ENCODE measurements at places on chromosomes 2 and 18. TPM values are rescaled to one million over a fixed set of nuclear protein-coding genes. Genes with fewer than 3 reads are reported as not detected.

DNA sequence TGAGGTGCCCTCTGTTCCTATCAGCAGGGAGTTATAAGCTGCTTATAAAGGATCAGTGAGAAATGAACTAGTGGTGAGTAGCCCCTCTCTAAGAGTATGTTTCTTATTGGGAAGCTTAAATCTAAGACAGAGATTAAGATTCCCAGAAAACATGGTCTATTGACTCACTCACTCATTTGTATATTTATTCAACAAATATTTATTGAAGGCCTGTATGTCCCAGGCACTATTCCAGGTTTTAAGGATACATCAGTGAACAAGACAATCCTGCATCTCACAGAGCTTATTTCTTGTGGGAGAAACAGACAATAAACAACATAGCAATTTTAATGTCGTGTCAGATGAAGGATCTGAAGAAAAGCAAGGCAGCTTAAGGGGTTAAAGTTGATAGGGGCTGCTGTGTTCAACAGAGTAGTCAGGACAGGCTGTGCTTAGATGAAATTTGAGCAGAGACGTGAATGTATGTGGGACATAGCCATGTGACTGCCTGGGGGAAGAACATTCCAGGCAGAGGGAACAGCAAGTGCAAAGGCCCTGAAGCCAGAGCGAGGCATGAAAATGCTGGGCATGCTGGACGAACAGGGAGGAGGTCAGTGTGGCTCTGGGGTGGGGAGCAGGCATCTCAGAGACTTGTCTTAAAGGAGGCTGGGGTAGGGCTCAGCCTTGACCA lies 14.8 kb upstream of the PSD4 start:
- DNase-seq: no peak

- DNase-seq: no peak
Observed at GRCh38 chr2:191078165-191078867, 64.3 kb upstream of the STAT1 start.

GRCh38 chr2:18566145-18566769 lies 5.8 kb upstream of the RDH14 start:
- no peak for DNase-seq

DNA sequence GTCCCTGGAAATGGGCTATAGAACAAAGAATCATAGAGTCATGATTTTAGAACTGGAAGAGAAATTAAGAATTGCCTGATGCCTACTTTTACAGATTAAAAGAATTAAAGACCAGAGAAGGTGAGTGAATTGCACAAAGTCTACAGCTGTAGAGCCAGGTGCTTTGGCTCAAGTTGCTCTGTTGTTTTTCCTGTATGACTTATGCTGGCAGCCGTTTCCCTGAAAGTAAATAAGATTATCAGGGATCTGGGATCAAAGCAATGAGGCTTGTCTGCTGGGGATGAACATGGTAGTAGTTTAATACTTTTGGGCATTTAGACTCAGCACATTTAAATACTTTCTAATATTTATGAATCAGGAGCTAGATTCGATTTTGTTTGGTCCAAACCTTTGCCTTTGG lies 166.9 kb downstream of the PRPF40A start:
- no peak for DNase-seq

- DNase-seq: no peak
Observed at GRCh38 chr2:53939656-53940055, 31.1 kb downstream of the PSME4 start.

The MCFD2 gene
- 43.6 TPM for total RNA-seq

GRCh38 chr2:121284463-121285449 lies at the start of gene TFCP2L1:
Gene TFCP2L1, minus strand, starts transcription at chr2:121285202. Its CDS starts 93 bp downstream, at chr2:121285109.
- peak; percentile 20 for DNase-seq

DNA sequence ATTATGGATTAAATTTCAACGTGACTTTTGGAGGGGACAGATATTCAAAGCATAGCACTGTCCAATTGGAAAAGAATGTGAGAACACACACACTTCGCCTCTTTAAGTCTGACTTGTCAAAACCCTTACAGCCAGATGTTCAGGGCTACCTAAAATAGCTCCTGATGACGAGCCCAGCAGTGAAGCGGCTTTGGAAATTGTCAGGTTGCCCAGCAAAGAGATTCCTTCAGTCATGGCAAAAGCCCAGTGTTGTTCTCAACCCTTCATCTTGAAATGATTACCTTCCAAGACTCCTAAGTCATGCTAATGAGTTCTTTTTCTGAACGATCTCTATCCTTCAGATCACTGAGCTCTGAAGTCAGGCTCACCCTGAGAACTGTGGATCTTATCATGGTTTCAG lies 436.6 kb downstream of the LRATD1 start:
- no peak for DNase-seq

DNA sequence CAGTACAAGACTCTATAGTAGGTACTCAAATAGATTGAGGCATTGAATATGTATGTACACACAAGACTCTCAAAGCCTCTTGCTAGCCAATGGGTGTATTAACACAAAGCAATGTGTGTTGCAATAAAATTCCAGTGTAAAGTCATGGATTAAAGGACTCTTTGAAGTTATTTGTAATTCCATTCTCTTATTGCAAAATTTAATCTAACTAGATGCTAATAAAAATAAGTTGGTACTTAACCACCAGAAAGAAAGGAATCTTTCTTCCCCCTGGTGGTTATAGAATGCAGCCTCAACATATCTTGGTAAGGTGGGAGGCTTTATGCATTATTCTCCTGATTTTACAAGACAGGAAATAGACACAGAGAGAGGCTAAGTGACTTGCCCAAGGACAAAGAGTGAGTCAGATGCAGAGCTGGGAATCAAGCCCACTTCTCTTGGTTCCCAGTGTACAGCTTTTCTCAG lies 18.0 kb downstream of the LRP1B start:
- no peak for DNase-seq

DNA sequence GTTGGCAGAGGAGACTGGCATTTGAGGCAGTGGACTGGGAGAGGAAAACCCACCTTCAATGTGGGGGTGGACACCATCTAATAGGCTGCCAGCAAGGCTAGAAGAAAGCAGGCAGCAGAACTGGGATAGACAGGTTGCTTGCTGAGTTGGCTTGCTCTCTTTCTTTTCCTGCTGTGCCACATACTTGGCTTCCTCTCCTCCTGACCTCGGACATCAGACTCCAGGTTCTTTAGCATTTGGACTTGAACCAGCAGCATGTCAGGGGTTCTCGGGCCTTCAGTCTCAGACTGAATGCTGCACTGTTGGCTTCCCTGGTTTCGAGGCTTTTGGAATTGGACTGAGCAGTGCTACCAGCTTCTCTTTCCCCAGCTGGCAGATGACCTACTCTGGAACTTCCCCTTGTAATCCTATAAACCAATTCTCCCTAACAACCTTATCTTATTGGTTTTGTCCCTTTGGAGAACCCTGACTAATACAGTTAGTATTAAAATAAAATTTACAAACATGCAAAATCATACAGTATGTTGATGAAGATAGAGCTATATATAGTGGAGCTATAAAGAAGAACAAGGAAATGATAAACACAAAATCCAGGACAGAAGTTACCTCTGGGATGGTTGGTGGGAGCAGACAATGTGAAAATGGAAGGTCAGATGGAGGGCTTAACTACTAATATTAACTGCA lies 15.9 kb downstream of the DSEL start:
- no peak for DNase-seq

- DNase-seq: no peak
Observed at GRCh38 chr2:240605867-240606743, 19.2 kb upstream of the GPR35 start.

GRCh38 chr2:134785659-134786430 lies 52.6 kb upstream of the ACMSD start:
- no peak for DNase-seq

DNA sequence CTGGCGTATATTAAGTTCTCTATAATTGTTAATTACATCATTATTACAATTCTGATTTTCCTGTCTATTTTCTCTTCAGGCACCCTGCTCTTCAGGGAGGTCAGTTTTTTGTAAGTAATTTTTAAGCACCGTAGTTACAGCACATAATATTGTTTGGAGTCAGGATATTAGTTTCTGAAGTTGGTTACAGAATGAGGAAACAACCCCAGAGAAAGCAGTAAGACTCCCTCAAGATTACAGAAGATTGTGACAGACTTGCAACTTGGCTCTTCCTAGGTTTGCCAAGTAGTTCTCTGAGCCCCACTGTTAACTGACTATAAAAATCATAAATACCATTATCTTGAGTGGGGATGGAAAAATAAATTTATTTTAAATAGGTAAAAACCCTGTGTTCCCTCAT lies 921 bp downstream of the RPE start:
- DNase-seq: no peak

DNA sequence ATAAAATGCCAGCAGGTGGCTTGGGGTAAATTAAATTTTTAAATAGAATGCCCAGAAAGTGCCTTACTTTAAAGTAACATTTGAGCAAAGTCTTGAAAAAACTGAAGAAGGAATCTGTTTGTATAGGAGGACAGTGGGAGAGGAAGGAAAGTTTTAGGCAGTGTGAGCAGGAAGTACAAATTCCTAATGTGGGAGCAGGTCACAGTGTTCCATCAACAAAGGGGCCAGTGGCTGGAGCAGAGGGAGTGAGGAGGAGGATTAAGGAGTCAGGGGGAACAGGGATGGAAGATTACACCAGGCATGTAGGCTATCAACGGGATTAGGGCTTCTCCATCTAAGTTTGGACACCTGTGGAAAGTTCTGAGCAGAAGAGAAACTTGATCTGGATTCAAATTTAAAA lies 439.2 kb upstream of the REG3G start:
- no peak for DNase-seq

- DNase-seq: no peak
Observed at GRCh38 chr2:85018049-85018447, 47.1 kb downstream of the KCMF1 start.

The PUS10 gene
- total RNA-seq: 5.7 TPM

The MAB21L4 gene
- total RNA-seq: not detected

DNA sequence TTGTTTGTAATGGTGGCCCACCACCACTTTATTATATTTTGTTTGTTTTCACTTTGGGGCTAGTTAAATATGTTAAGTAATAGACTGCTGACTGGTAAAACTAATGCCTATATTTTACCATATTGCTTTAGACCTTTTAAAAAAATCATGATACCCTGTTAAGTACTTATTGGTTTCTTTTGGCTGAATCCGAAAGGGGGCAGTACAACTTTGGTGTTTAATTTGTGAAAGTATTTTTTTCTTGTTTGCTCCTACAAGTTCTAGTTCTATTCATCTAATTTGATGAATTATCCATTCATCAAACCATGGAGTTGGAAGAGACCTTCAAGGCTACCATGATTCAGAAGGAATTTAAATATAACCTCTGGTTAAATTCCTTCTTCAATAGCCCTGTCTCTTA lies 147.0 kb downstream of the MBD5 start:
- no peak for DNase-seq

The STARD7 gene
- total RNA-seq: 86.7 TPM

- DNase-seq: peak; percentile 56
Observed at GRCh38 chr2:121075006-121075551, 209.9 kb downstream of the TFCP2L1 start.

- no peak for DNase-seq
Observed at GRCh38 chr2:45229411-45229810, 220.2 kb upstream of the SIX2 start.

The TEX44 gene
- not detected for total RNA-seq

- no peak for DNase-seq
Observed at GRCh38 chr2:145207884-145208283, 688.0 kb upstream of the ZEB2 start.

GRCh38 chr2:100541404-100541803 lies 21.4 kb upstream of the PDCL3 start:
- DNase-seq: no peak

DNA sequence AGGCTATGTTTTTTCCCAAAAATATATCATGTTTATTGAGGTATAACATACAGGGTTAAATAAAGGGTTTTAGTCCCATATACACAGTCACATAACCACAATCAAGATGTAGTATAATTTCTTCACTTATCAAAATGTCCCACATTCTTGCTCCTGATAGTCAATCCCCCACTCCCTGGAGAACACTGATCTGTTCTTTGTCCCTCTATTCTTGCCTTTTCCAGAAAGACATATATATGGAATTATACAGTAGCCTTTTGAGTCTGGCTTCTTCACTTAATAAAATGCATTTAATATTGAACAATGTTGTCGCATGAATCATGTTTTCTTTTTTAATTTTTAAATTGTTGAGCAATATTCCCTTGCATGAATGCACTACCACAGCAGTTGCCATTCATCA lies 1059.7 kb downstream of the TSN start:
- DNase-seq: no peak

DNA sequence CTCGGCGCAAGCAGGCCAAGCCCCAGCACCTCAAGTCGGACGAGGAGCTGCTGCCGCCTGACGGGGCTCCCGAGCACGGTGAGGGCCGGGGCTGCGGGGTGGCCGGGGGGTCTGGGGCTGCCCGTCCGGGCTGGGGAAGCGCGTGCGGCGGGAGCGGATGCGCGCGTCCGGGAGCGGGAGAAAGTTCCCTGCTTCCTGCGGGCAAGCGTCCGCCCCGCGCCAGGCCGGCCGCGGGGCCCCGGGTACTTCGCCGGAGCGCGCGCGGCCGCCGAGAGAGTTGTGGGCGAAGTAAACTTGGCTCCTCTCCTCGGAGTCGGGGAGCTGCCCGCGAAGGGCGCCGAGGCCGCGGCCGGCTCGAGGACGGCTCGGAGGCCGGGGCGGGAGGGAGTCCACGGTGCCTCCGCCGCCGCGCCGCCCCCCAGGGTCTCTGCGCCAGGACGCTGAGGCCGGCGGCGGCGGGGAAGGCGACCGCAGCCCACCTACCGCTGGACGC lies 707 bp downstream of the SALL3 start:
- no peak for DNase-seq

GRCh38 chr18:77112747-77113092 lies 19.9 kb downstream of the MBP start:
- DNase-seq: no peak

DNA sequence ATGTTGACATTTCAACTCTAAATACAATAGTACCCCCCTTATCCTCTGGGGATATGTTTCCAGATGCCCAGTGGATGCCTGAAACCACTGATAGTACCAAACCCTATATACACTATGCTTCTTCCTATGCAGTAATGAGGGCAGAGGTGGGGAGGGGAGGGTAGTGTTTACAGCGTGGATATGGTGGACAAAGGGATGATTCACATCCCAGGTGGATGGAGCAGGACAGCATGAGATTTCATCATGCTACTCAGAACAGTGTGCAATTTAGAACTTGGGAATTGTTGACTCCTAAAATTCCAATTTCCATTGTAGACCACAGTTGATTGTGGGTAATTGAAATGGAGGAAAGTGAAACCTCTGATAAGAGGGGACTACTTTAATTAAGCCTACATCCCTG lies 75.4 kb downstream of the TSN start:
- DNase-seq: no peak

DNA sequence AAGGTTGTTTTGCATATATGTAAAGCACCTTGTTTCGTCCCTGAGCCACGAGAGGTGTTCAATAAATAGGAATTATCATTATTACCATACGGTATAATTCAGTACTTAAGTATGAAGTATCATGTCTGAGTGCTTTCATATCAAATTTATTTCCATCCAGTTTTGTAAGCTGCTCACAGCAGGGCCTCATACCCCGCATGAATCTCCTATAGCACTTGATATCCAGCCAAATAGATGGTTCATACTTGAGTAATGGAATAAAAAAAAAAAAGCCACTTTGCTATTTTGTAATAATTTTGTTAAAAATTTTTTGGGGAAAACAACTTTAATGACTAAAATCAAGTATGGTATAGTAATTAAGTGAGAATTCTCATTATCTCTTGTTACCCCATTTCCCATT lies 160.8 kb upstream of the NOSTRIN start:
- DNase-seq: no peak

The KCNF1 gene
- under 0.01 TPM for total RNA-seq

GRCh38 chr2:43542285-43542933 lies 53.4 kb downstream of the THADA start:
- DNase-seq: peak; percentile 82
